NCI-H748 treated with DMSO at 0.1 percent for 48 hours (cell line): ENCODE measurements at places on chromosomes 3 and 15.

GRCh38 chr3:119352863-119353527 lies 58.8 kb downstream of the ARHGAP31 start:
- no peak for DNase-seq

DNA sequence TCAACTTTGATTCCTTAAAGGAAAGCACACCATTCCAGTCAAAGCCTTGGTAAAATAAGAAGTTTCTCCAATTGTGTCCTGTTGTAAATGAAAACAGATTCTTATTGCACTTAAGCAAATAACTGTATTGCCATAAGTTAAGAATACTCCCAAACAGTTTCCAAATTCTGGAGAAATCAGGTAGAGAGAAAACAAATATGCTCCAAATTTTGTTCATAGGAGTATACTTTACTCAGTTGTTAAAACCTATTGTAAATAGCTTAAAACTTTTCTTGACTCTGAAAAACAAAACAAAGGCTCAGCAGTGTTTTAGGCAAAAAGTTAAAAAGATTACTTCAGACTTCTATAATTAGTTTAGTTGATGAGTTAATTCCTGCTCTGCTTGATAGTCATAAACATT lies 42.4 kb downstream of the LNP1 start:
- DNase-seq, result no peak

DNA sequence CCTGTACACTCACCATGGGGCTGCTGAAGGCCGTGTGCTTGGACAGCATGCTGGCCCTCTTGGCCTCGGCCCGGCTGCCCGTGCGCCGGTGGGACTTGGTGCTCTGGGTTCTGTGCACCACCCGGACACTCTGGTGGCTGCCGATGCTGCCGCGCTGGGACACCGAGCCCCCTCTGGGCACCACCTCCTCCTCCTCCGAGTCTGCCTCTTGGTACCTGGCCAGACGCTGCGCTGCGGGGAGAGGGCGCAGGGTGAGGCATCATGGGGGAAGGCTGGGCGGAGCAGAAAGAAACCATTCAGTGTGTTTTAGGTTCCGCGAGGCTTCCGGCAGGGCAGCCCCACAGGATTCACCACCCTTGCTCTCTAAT lies 145.0 kb downstream of the ATP10A start:
- no peak for DNase-seq

DNA sequence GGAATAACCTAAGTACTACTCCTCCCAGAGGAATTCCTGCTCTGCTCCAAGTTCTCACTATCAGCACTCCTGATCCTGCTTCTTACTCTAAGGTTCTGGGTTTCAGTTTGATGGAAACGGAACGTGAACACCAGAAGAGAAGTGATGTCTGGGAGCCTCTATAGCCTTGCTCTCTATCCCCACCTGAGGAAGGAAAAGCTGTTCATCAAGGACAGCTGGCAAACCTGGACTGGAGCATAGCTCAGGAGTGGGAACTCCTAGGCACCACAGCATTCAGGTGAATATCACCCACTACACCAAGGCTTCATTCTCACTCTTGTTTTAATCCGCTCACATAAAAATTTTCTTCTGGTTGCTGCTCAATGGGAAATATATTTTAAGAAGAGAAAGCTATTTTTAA lies 13.0 kb upstream of the CADPS start:
- no peak for DNase-seq

DNA sequence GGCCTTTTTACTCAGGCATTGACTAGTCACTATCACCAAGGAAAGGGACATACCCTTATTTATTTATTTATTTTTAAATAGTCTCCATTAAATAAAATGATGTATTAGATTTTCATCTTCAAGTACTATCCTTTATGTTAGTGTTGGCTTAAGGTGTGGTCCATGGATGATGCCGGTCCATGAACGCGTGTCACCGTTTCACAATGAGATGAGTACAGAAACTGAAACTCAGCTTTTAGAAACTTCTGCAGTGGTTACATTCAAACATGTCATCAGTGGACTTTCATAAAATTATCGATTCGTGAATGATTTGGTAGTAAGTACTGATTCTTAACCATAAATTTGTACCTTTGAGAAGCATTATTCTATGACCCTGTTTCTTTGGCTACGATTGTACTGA lies 166.6 kb downstream of the SATB1 start:
- no peak for DNase-seq

DNA sequence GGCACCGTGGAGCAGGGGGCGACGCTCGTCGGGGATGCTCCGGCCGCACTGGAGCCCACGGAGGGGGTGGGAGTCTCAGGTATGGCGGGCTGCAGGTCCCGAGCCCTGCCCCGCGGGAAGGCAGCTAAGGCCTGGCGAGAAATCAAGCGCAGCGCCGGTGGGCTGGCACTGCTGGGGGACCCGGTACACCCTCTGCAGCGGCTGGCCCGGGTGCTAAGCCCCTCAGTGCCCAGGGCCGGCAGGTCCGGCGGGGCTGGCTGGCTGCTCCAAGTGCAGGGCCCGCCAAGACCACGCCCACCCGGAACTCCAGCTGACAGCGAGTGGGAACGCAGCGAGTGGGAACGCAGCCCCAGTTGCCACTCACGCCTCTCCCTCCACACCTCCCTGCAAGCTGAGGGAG lies 676.4 kb downstream of the SI start:
- DNase-seq, result no peak

GRCh38 chr15:83784975-83785374 lies 131.1 kb downstream of the ADAMTSL3 start:
- DNase-seq, result no peak

DNA sequence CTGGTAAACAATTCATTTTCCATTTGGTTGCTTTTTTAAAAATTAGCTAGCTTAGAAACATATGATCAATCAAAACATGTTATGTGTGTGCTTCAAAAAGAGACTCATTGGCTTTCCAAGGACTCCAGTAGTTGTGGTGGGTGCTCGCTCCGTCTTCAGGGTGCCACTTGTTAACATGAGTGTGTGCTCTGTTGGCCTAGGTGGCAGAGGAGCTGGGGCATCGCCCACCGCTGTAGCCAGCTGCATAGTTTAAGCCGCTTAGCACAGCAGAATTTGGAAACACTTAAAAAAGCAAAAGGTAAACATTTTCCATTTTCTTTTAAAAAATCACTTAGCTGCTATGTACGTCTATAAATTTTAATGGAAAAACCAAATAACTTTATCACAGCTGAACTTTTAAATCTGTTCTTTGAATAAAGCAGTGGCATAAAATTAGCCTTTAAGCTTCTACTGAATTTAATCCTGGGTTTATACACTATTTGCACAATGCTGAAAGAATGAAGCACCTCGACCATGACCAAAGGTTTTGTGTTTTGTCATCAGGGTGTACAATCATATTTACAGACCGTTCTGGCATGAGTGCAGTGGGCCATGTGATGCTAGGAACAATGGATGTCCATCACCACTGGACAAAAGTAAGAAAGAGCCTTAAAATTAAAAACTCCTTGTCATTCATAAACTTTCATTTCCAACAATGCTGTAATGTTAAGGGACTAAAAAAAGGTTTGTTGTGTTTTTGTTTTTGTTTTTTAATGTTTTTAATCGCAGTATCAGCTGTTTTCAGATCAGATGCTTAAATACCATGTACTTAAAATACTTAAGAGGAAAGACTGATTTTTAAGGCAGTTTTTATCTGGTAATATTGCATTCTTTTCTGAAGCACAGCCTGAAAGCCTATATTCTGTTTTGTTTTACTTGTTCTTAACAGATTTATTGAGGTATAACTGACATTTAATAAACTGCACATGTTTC lies 57.9 kb downstream of the TCAIM start:
- no peak for DNase-seq

GRCh38 chr3:98699132-98699531 lies 64.0 kb upstream of the ST3GAL6 start:
- DNase-seq, result no peak
